ENCODE measurements at places on chromosomes 11 and 22. TPM values are rescaled to one million over a fixed set of nuclear protein-coding genes. Genes with fewer than 3 reads are reported as not detected.

The PDGFD gene
- 20.1 TPM for total RNA-seq

GRCh38 chr11:79708319-79708932 is 267.6 kb upstream of the TENM4 start:
- DNase-seq: no peak

The ACRV1 gene
- not detected for total RNA-seq

The TMEM151A gene
- total RNA-seq: 0.25 TPM

- no peak for DNase-seq
These were observed 375.5 kb upstream of the NARS2 start for GRCh38 chr11:78949976-78950690.

- DNase-seq: no peak
These were observed 469 bp downstream of the ZBED5 start for GRCh38 chr11:10857459-10857708.

DNA sequence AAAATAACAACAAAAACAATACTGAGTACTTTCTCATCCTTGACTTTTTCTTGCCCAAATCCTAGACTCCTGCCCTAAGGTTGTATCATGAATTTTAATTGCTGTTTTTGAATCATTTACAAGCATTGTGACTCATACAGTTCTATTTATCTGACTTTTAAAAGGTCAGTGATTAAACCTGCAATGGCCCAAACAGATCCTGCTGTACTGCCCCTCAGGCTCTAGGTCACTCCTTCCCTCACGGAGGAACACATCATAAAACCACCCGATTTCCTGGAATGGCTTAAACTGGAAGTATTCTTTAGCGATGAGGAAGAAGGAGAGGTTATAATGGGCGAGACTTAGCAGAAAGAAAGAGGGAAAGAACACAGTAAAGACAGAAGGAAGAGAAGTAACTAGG is 12.3 kb downstream of the ARFGAP3 start:
- no peak for DNase-seq

The RIC3 gene
- total RNA-seq: 20.2 TPM

DNA sequence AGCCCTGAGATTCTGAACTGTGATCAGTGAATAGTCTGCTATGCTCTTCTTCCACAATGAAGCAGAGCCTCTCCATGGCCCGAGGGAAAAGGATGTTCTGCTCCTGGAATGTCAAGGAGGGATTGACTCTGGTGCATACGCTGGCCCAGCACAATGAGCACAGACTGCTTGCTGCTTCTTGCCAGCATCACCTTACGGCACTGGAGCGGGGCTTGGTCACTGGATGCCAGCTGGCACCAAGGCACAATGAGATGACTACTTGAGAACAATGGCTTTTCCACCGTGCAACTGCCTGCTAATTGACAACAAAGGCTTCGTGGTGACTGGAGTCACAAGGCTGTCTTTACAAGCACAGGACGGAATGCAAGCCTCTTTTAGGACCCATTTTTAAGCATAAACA is 139.2 kb downstream of the DSCAML1 start:
- DNase-seq: no peak

- DNase-seq: no peak
These were observed 435.5 kb downstream of the TBC1D22A start for GRCh38 chr22:47197773-47198500.

GRCh38 chr22:36759481-36760159 is 16.3 kb downstream of the IFT27 start:
- no peak for DNase-seq

DNA sequence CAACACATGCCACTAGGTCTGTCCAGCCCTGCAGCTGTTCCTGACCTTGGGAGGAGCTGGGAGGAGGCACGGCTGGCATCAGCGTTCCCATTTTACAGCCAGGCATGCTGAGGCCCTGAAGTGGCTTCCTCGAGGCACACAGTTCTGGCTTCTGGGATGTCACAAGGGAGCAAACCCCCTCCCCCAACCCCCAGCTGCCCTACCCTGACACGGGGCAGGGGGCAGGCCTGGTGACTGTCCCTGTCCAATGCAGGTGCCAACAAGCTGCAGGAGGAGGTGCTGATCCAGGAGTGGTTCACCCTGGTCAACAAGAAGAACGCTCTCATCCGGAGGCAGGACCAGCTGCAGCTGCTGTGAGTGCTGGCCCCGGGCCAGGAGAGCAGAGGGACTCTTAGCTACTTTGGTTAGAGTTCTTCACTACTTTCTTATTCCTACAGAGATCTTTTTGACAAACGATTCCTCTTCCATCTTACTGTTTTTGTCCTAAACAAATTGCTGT is 5.3 kb downstream of the KCNK7 start:
- no peak for DNase-seq

DNA sequence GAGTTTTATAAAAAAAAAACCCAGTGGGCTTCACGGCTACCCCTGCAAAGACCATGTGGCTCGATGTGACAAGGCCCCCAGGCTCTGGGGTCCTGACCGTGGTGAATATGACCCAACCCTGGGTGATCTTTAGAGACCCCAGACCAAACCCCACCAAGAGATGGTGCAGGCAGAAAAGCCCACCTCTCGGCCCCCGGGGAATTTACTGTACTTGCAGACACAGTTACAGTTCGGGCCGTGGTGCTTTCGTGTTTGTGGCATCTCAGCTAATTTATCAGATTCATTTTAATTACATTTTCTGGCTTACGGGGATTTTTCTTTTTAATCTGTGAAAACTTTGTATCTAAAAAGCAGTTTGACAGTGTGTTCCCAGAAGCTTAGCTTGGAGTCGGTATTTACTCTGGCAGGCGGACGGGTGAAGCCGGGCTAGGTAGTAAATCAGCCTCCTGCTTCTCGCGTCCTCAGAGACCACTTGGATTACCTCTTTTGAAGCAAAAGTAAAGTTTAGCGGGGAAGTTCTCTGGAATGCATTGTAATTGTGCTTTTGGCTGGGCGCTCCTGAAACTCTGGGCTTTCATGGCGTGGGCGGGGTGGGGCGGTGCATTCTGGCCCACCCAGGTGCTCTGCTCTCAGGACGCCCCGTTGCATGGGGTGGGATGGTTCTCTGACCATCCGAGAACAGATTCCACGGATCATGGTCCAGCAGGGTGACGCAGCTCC is 25.3 kb downstream of the ANO1 start:
- DNase-seq: peak; percentile 30

The SMIM35 gene
- total RNA-seq: not detected

DNA sequence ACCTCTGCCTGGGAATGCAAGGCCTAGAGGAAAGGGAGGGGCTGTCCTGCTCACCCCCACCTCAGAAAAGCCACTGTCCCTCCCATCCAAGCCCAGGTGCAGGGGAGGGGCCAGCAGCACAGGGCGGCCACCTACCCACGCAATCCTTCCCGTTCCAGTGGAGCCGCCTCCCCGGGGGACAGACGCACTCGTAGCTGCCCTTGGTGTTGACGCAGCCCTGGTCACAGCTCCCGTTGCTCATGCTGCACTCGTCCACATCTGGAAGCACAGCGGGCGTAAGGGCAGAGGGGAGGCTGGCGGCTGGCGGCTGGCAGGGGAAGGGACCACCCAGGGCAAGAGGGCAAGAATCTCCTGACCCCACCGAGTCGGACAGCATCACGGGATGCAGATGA is 40.3 kb upstream of the TTLL12 start:
- no peak for DNase-seq

GRCh38 chr22:22927888-22928665 is 40.5 kb downstream of the IGLL5 start:
- no peak for DNase-seq

- DNase-seq: peak; percentile 82
These were observed 82.1 kb downstream of the KCNQ1 start for GRCh38 chr11:2526808-2527381.

The CCT8L2 gene
- not detected for total RNA-seq

DNA sequence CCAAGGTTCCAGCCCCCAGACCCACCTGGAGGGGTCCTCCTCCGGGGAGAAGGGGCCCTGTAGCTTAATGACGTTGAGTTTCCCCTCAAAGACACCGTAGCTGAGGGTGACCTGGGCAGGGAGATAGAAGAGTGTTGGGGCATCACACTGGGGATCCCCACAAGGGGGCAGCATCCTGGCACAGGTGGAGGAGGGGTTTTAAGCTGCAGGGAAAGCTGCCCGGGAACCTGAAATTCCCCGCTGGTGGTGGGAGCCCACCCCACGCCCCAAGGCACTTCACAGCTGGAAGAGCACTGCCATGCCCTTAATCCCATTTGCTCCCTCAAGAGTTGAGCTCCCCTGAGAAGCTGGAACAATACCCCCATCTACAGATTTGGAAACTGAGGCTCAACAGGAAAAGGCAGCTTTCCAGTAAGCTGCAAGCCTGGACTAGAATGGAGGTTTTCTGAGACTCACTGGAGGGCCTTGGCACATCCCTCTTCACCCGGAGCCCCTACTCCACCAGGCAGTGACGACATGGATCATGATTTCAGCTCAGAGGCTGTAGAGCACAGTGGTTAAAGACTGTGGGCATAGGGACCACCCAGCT is 13.7 kb downstream of the MFNG start:
- peak; percentile 59 for DNase-seq

DNA sequence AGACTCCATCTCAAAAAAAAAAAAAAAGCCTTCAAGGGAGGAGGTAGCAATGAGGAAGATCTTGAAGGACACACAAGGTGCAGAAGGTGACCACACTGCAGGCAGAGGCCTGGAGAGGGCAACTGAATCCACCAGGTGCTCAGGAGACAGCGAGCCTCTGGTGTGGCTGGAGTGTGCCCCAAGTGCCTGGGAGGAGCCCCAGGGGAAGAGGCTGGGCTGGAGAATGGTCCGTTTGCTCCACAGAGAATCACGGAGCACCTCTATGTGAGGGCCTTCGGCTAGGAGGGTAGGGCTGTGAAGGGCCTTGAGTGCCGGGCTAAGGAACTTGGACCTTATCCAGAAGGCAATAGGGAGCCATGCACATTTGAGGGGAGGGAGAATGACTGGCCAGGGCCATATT is 50.3 kb downstream of the ARRB1 start:
- no peak for DNase-seq

- DNase-seq: no peak
These were observed 1.4 kb downstream of the HBB start for GRCh38 chr11:5225480-5225871.

GRCh38 chr11:119249671-119250010 is 43.5 kb downstream of the CBL start:
- DNase-seq: no peak

The IRAG1 gene
- 11.8 TPM for total RNA-seq

GRCh38 chr11:6067502-6067901 is 36.9 kb upstream of the OR56A1 start:
- no peak for DNase-seq

- DNase-seq: no peak
These were observed 39.4 kb upstream of the RTL6 start for GRCh38 chr22:44537467-44537866.

DNA sequence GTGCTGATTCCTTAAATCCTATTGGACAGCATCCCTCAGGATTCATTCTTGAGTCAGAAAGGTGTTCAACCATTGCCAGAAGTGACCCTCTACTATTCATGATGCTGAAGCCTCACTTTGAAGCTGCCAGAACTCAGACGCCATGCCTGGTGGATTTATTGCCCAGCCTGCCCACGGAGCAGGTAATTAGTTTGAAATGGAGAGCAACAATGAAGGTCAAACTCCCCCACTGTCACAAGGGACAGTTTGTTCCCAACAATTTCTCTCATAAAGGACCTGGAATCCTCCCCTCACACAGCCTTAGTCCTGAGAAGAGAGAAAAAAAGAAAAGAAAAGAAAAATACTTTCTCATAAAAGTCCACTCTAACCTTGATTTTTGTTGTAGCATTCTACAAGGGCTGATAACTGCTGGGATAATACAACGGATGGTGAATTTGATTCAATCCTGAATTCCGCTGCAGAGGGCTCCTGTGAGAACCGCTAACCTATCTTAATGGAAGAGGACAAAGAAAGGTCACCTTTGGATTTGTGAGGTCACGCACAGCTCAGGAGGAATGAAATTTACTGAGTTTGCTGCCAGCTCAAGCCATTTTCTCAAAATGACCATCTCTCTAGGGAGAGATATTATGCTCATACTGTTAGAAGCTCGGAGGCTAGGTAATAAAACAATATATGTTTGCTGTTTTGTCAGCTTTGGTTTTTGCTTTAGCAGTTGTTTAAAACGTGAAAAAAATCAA is 161.6 kb upstream of the SYN3 start:
- DNase-seq: no peak

GRCh38 chr11:48116437-48117228 is 100.0 kb upstream of the OR4B1 start:
- DNase-seq: no peak

- no peak for DNase-seq
These were observed 17.6 kb upstream of the TMA7B start for GRCh38 chr22:39942439-39943230.

DNA sequence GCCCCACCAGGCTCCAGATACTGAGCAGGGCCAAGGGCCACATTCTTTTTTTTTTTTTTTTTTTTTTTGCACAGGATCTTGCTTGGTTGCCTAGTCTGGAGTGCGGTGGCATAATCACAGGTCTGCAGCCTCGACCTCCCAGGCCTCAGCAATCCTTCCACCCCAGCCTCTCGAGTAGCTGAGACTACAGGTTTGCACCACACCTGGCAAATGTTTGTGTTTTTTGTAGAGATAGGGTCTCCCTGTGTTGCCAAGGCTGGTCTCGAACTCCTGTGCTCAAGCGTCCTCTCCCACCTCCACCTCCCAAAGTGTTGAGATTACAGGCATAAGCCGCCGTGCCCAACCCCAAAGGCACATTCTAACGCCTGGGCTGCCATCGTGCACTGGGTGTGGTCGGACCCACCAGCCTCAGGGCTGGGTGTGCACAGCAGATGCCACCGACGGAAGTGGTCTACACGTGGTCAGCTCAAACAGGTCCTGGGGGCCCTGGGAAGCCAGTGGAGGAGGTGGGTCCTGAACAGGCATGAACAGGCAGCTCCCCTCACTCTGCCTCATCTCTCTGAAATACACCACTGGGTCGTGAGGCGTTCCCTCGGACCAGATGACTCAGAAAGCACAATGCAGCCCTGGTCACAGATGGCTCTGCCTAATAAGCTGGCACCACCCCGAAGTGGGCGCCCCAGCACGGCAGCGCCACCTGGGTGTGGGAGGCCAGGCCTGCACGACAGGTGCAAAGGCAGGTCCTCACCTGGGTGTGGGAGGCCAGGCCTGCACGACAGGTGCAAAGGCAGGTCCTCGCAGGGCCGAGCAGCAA is 5.1 kb upstream of the B4GALNT4 start:
- DNase-seq: no peak

- no peak for DNase-seq
These were observed 24.6 kb downstream of the MYBPC3 start for GRCh38 chr11:47327949-47328348.

GRCh38 chr11:68454767-68455166 is 5.8 kb upstream of the PPP6R3 start:
- DNase-seq: no peak

The FGF4 gene
- total RNA-seq: not detected

DNA sequence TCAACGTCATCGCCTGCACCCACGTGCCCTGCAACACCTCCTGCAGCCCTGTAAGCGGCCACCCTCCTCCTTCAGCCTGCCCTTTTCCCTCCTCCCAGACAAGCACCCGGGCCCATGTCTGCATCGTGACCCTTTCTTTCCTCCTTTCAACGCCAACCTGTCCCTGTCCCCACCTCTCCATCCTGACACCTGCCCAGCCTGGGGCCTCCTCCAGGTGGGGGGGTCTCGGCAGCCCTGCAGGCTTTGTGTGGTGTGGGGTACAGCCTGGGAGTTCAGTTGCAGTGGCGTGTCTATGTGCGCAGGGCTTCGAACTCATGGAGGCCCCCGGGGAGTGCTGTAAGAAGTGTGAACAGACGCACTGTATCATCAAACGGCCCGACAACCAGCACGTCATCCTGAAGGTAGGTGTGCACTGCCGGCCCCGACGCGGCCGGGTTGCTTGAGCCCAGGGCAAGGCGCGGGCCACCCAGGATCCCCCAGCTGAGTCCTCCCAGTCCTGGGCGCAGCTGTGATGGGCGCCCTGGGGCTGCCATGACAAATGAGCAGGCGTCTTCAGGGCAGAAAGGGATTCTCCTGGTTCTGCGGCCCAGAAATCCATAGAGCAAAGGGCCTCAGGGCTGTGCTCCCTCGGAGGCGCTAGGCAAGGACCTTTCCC is 33.7 kb downstream of the MUC2 start:
- DNase-seq: peak; percentile 16
